ENCODE measurements at places on chromosomes 3 and 15.

- no peak for DNase-seq
Measured at GRCh38 chr3:63324621-63325020, 46.5 kb downstream of the SYNPR start.

GRCh38 chr15:73601451-73602445 is 31.4 kb downstream of the NPTN start:
- no peak for DNase-seq

GRCh38 chr3:128482666-128483656 is 10.0 kb downstream of the GATA2 start:
- DNase-seq: no peak

DNA sequence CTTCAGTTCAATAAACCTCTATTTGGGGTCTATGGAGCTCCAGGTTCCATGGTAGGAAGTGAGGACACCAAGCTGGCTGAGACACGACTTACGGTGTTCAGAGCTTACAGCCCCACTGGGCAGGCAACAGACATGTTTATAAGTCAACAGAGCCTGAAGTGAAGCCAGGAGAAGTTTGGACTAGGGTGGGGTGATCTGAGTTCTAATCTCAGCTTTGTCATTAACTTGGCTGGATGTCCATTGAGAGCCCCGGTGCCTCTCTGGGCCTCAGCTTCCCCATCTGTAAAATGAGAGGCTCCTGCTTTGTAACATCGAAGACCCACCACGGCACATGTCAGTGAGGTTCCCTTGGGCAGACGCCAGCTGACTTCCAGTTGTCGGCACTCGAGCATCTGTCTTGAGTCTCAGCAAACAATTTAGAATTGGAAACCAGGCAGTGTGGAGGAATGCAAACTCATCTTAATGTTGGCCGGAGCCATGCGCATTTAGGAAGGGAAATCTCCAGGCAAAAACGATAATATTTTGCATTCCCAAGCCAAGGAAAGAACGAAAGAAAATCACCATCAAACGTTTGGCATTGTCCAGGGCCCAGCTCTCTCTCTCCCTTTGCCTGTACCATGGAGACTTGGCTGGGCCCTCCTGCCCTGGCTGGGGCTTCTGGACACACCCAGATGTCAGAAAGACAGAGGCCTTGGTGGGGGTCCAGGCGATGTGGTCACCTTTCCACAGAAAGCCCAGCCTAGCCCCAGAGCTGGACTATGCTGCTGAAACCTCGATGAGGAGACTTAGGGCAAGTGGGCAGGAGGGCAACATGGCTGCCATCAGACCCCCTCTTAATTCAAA is 18.4 kb downstream of the ITGA11 start:
- DNase-seq: no peak

DNA sequence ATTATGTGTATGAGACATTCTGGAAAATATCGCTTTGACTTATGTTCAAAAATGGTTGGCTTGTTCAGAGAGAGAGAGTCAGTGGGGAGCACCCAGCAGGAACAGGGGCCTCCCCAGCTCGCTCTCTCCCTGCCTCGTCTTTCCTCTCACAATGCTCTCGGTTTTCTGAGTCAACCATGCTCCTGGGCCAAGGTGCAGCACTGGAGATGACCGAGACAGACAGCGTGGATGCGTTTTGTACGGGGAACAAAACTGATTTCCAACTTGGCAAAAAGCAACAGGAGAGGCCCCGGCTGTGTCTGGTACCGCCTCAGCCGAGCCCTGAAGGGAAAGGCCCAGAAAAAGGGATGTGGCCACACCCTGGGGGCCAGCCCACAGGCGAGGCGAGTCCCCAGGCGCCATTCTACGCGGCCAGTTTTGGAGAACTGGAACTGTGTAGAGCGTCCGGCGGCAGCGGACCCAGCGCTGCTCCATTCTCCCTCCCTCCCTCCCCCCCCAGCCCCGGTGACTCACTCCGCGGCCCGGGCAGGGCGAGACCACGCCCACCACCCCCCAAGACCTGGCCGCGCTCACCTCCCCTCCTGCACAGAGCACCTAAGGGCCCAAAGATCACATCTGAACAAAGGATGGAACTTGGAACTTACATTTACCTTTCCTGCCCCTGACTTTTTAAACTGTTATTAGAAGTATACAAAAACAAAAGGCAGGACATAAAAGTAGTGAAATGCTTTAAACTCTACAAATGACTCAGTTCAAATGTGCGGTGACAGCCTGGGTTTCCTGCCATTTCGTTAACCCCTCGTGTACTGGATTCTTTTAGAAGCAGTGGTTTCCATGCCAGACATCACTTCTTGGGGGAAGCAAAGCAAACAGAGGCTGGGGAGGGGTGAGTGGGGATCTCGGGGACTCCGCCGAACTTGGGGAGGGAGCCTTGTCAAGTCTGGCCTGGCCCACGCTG is 12.7 kb downstream of the ATP10A start:
- peak; percentile 50 for DNase-seq

DNA sequence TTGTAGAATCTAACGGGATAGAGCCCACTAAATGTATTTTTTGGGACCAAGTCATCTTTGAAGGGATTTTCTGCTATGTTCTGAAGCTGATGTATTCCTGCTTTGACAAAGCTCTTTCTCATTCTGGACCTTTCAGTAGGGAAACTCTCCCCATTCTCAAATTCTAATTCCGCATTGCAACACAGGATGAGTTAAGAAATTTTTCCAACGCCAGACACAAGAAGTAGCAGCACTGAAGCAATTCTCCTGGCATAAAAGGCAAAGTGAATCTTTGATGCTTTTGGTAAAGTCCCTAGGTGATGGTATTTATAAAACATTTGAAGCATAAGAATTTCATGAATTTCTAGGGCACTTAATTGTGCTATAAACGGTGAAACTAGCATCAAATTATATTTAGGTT is 76.8 kb downstream of the ZPLD1 start:
- DNase-seq: no peak

DNA sequence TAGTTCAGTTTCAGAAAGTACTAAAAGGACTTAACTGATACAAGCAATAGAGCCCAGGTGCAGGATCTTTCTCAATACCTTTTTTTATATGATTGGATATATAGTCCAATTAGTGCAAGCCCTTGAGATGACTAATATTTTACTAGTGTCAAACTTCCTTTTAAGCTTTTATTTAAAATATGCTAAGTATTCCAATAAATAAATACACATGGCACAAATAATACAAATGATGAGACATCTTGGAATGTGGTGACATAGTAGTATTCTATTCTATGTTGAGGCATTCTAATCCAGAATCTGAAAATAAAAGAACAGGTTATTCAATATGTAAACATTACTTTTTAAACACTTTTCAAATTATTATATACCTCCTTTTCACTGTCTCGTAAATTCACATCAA is 670.0 kb downstream of the SI start:
- DNase-seq: no peak

- DNase-seq: no peak
Measured at GRCh38 chr3:129596194-129597086, 10.0 kb downstream of the PLXND1 start.

- no peak for DNase-seq
Measured at GRCh38 chr3:50323614-50324199, 1.2 kb upstream of the HYAL2 start.

DNA sequence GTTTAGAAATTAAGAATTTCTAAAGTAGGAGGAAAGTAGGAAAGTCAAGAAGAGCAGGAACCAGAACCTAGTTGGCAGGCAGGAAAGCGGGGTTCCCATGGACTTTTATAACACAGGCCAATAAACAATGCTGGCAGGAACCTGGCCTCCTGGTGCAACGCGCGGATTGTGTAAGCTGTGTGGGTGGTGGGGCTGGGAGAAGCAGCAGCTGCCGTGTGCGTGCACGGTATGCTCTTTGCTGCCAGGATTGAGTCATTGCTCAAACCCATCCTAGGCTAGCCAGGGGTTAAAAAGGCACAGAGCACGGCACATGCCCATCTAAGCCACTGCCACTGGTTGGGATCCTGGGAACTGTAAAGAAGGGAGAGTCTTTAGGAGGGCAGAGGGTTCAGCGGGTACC is 209.9 kb upstream of the RGMA start:
- DNase-seq: no peak

DNA sequence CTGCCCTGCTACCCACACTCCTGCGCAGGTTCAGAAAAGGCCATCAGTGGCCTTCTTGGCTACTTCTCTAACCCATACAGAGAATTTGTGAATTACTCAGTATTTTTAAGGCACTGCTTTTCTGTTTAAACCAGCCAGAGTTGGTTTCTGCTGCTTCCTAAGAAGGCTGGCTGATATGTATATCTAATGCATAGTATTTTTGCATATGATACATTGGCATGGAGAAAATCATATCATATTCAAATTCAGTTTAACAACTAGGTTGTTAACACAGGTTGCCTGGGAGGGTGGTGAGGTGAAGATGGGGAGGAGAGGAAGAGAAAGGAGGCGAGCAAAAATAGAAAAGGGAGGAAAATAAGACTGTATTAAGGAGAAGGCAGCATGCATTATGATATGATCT is 132.8 kb upstream of the ADPGK start:
- DNase-seq: no peak

DNA sequence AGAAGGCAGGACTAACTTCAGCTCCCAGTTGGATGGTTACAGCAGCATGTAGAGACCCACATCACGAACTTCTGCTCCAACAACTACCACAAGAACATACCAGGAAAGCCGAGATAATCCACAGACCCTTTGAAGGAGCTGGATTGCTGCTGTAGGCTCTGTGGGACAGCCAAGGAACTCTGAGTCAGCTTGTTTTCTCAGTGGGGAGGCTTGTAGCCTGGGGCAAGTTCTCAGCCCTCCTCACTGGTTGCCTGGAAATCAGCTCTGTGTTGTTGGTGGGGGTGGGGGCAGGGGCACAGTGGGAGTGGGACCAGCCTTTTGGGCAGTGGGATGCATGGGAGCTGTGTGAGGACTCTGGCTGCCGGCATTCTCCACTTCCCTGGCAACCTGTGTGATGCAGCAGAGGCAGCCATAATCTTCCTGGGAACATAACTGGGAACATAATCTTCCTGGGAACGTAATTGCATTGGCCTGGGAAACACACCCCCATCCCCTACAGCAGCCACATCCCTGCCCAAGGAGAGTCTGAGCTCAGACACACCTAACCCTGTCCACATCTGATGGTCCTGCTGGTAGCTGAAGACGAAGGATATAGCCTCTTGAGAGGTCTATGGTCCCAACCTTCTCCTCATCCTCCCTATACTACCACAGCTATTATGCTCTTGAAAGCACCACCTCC is 153.1 kb downstream of the PEAK1 start:
- no peak for DNase-seq

DNA sequence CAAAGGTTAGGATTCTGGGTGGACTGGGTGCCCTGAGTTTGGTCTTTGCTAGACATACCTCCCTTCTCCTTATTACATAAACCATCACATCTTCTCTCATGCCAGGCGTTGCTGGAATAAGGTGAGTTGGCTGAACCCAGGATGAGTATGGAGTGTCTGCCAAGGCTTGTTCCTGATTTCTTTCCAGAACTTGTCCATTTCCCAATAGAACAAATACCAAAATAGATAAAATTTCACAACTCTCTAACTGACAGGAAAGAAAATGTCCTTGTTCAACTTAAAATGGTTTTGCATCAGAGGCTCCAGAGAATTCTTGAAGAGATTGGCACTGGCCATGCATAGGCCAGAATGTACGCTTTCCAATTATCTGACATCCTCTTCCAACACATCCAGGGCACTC is 291.9 kb downstream of the IGSF11 start:
- DNase-seq: no peak

GRCh38 chr15:59335207-59335786 is 37.4 kb downstream of the MYO1E start:
- DNase-seq: no peak

DNA sequence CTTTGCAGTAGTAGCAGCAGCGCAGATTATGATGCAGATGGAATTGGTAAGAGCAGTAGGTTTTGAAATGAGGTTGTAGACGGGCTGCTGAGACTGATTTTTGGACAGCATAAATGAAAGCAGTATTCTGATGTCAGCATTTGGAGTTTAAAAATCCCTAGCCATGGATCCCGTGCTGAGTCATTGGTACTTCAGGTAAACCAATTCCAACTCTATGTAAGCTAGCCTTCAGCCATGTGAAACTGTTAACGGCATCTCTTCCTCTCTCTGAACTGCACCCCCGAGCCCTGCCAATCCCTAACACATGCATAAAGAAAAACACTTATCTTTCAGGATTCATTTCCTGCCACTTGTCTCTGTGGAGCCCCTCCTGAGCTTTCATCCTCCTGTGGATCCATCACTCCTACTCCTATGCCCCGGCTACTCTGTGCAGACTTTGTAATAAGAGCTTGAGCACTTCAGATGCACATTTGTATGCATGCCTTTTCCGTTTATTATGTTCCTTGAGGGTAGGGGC is 119.0 kb downstream of the AKAP13 start:
- DNase-seq: no peak

GRCh38 chr3:12706504-12707253 is 42.8 kb upstream of the RAF1 start:
- peak; percentile 14 for DNase-seq

GRCh38 chr3:58059349-58060321 is 51.4 kb downstream of the FLNB start:
- DNase-seq: no peak

DNA sequence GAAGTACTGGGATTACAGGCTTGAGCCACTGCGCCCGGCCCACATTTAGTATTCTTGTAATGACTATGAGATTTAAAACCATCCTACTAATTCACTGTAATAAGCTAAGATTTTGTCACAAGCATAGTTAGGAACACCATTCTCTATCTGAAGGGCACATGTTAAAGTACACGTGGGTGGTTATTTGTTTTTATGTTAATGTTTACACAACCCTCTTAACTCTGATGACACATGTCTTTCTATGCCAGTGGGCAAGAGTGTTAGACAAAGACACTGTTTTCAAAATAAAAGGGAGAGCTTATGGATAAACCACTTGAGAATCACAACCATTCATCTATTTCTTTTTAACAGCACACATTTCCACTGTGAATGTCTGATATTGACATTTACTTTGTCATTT is 537.6 kb upstream of the IL12A start:
- DNase-seq: no peak

DNA sequence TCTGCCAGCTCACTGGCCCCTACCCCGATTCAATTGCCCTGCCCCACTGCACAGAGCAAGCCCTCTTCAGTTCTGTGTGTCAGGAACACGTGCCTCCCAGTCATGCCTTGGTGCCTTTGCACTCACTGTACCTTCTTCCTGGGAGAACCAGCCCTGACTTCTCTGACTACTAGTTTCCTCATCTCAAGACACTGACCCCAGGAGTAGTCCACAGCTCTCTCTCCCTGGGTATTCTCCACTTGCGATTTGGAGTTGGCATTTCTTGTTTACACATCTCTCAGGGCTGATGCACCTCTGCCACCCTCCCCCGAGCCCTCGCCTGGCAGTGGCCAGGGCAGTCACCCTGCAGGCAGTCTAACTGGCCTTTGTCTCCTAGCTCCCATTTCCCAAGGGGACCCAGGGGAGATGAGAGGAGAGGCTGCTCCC is 5.7 kb downstream of the CISH start:
- DNase-seq: no peak

GRCh38 chr15:85016275-85016674 is 34.6 kb downstream of the PDE8A start:
- DNase-seq: no peak

DNA sequence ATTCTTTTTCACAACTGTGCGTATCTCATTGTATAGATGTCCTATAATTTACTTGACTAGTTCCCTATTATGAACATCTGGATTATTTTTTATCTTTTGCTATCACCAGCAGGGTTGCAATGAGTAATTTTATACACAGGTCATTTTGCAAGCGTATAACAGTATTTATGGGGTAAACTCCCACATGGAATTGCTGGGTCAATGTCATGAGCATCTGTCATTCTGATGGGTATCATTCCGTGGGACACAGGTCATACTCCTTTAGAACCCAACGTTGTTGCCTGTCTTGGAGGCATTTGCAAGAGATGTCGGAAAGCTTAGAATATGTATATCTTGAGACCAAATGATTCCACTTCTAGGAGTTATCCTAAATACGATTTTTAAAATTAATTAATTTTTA is 12.9 kb downstream of the BHLHE40 start:
- DNase-seq: no peak
